ENCODE measurements at places on chromosomes 7 and 10.

DNA sequence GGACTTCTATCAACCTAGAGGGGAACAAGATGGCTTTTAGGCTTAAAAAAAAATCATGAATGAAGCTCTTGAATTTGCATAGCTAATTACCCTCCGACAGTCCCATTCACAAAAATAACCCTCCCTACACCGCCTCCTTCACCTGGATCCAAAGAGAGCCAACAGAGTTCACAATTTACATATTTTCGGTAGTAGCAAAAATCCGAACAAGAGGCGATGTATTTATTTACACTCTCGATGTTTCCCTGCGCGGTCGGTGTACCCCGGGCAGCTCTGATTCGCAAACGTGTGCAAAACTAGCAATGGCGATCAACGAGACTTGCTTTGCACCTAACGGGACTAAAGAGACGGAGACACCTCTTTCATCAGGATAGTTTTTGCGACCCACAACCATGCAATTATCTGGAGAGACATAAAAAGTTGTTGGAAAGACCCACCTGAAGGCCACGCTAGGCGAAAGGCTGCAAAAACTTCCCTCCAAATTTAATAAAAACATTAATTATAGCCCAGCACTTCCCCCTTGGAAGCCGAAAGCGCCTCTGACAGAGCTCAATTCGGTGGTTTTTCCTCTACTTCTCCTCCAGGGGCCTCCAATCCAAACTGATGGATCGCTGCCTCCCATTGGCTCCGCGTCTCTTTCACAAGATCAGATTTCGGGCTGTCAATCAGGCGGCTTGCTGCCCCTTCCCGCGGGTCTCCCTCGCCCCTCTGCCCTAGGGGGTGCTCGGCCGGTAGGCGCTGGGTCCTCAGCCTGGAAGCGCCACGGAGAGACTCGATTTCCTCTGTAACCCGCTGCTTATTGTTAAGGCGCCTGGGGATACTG lies at the start of gene ETV1:
ETV1 (minus strand) TSS at position 541 of the 823 bp plus-strand sequence. CDS start 614 bp downstream, outside the sequence.
- DNase-seq = no peak

DNA sequence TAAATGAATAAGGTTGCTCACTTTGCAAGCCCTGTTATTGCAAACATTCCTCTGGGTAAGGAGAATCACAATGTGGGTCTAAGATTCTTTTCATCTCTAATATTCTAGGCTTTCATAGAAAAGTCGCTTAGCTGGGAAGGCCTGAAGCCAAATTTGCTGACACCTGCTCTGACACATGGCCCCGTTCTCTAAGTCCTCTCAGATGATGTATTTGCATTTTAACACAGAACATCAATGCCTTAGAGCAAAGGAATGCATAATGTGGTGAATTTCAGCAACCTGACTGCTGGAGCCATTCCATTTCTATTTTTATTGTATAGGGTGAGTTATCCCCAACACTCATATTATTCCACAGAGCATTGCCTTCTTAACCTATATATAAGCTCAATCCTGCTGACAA lies 682.1 kb upstream of the NRP1 start:
- no peak for DNase-seq

DNA sequence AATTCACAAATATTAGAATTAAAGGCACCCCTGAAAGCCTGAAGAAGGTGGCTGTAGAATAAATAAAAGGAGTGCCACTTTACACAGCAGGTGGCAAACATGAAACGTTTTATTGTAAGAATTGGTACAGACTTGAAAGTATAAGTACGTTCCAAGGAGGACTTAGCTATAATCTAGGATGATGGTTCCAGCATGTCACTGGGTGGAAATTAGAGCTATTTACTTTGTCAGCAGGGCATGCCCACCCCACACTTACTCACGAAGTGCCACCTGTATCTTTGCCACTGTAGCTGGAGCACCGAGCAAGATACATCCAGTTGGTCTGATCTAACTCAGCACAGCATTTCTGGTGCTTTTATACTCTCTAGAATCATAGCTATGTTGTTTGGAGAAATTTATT lies 97.8 kb downstream of the GRM8 start:
- no peak for DNase-seq

DNA sequence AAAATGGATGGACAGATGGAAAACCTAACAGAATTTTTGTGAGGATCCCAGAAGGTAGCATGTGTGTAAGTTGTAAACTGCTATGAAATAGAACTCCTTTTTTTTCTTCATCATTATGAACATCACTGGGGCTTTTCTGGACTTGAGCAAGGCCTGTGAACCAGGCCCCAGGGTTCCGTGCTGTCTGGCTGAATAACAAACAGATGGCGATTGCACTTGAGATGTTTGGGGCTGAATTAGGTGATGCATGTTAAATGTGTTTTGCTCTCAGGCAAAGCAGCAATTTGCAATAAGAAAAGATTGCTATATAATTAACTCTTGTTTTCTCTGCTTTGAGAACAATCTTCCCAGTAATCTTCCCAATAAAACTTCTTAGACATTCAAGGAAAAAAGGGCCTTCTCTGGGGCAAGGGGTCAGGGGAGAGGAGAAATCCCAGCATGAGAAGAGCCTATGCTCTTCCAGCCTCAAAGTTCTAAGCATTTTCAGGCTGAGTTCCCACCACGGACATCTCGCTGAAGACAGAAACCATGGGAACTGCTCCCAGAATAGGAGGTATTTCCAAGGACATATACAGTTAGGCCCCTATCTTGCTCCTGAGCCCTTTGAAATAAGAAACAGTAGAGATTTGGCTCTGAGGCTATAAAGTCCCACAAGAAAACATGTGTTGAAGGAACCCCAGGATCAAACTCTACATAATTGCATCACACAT lies 98.7 kb downstream of the ITIH5 start:
- DNase-seq = no peak

- no peak for DNase-seq
Observed at GRCh38 chr7:108083980-108084379, 46.2 kb downstream of the LAMB4 start.

DNA sequence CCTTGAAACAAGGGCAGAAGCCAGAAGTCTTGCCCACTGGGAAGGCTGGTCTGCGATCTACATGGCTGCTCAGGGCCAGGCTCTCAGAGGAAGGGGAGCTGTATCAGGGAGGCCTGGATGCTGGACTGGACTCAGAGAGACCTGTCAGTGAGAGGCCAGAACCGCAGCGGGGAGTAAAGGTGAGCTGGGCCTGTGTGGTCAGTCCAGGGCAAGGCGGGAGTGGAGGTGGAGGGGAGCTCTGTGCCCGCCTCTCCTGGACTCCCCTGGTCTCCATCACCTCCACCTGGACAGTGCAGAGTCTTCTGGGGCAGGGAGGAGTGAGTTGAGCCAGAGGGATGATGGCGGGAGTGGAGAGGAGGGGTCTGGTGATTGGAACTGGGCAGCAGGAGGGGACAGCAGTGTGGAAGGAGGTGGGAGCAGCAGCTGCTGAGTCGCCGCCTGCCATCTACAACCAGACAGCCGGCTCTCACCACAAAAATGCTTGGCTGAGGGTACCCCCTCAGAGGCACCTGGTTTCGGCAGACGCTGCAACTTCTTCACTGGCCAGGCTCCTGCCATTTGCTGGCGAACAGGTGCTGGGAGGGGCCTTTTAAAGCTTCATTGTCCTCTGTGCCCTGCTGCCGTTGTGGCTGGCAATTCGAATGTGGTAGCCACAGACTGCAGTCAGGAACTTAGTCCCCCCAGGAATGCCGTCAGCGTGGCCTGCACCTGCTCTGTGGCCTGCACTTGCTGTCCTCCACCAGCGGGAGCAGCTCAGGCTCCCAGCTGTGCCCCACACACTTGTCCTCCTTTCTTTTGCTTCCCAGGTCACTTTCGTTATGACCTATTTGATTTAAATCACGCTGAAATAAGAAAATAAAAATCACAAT lies 3.5 kb downstream of the RASSF4 start:
- DNase-seq = no peak
